Right atrium auricular region (tissue), 2 donors: ENCODE measurements at places on chromosomes 1 and 21. TPM values are rescaled to one million over a fixed set of nuclear protein-coding genes. Genes with fewer than 3 reads are reported as not detected.

DNA sequence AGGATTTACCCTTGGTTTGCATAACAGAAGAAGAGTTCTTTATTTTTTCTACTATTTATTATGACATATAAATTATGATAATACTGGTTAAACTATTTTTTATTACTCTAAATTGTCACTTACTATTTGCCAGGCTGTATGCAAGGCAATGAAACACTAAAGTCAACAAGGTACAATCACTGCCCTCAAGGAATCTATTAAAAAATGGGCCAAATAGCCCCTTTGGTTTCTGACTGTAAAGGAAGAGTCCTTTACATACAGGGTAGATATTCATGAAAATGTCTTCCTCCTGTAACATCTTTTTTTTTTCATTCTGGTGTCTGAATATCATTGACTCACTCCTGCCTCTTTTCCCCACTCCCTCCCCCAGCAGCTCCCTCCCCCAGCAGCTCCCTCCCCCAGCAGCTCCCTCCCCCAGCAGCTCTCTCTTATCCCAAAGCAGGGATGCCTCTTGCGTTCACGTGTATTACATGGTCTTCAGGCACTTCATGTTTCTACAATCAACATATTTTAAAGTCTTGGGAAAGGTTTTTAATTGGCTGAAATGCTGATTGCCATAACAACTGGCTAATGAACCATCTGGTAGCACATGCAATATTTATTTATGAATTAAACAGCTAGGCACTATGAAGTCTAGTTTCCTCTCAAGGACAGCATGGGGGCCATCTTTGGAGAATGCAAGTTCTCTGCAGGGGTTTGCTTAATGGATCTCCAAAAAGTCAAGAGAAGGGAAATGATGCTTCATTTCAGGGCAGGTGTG lies 400.4 kb upstream of the PLXNA2 start:
- no peaks in the 10 kb centered on the region for H3K36me3 ChIP-seq
- H3K27ac ChIP-seq, result no peak overlapping the region
- H3K27me3 ChIP-seq, result no peaks in the 10 kb centered on the region
- DNase-seq, result no peak
- no peaks in the 10 kb centered on the region for H3K4me1 ChIP-seq

DNA sequence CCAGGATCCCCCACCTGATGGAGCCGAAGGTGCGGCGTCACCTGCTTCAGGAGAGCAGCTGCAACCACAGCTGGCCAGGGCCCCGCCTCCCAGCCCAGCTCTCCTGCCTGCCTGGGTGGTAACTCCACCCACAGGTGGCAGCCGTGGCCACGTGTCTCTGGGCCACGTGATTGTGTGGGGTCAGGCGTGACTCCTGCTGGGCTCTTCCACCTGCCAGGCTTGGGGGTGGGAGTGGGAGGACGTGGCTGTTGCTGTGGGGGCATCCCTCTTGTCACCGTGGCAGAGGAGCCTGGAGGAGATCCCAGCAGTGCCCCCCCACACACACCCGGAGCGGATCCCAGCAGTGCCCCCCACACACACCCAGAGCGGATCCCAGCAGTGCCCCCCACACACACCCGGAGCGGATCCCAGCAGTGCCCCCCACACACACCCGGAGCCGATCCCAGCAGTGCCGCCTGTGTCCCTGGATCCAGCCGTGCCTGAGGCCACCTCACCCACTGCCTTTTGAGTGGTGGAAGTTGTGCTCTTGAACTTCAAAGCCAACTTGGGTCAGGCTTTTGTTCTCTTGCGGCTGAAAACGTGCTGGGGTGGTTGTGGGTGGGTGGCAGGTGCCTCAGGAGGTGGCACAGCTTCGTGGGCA lies 32.2 kb downstream of the POFUT2 start:
- H3K27ac ChIP-seq, result no peak overlapping the region
- no peaks in the 10 kb centered on the region for H3K27me3 ChIP-seq
- H3K4me1 ChIP-seq, result peaks cover 10% of the 10 kb centered on the region
- H3K4me3 ChIP-seq, result no peak overlapping the region
- DNase-seq, result no peak
- no peaks in the 10 kb centered on the region for H3K36me3 ChIP-seq

- H3K4me1 ChIP-seq, result no peaks in the 10 kb centered on the region
- DNase-seq, result no peak
- H3K36me3 ChIP-seq, result no peaks in the 10 kb centered on the region
- H3K27me3 ChIP-seq, result no peaks in the 10 kb centered on the region
- no peak overlapping the region for H3K4me3 ChIP-seq
Measured at GRCh38 chr1:101250222-101250621, 13.4 kb downstream of the S1PR1 start.

- DNase-seq, result no peak
- no peaks in the 10 kb centered on the region for H3K27me3 ChIP-seq
- H3K27ac ChIP-seq, result no peak overlapping the region
- no peaks in the 10 kb centered on the region for H3K36me3 ChIP-seq
- no peaks in the 10 kb centered on the region for H3K4me1 ChIP-seq
- H3K4me3 ChIP-seq, result no peak overlapping the region
Measured at GRCh38 chr1:246300626-246301549, 206.2 kb downstream of the SMYD3 start.

DNA sequence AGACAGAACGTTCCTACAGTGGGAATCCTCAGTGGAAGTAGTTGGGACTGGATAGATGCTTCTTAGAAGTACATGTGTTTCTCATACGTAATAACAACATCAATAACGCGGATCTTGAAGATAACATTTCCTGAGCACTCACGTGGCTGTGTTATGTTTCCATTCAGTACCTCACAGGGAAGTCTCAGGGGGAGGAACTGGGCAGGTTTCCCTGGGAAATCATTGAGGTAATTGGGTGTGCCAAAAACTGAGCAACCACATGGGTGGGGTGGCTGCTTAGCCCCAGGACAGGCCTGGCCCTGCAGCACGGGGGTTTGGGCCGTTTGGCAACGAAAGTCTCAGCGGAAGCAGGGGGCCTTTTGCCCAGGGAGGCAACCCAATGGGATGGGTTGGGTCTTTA lies 133.8 kb downstream of the ZSCAN20 start:
- H3K4me1 ChIP-seq, result no peaks in the 10 kb centered on the region
- H3K4me3 ChIP-seq, result no peak overlapping the region
- H3K27me3 ChIP-seq, result no peaks in the 10 kb centered on the region
- peak; percentile 64 for DNase-seq
- peak overlapping the region; percentile 35 for H3K27ac ChIP-seq

- H3K27me3 ChIP-seq, result no peaks in the 10 kb centered on the region
- H3K4me3 ChIP-seq, result peak within 1 kb of the TSS; percentile 61
- peaks cover 43% of the 10 kb centered on the region for H3K36me3 ChIP-seq
- H3K27ac ChIP-seq, result peak within 1 kb of the TSS; percentile 89
Measured at GRCh38 chr1:228102791-228103620, at the start of gene C1orf35. Gene C1orf35 (minus strand): TSS chr1:228103325. CDS start chr1:228103227, 98 bp downstream.

- H3K27me3 ChIP-seq, result no peaks in the 10 kb centered on the region
- H3K4me1 ChIP-seq, result no peaks in the 10 kb centered on the region
- H3K4me3 ChIP-seq, result no peak overlapping the region
- H3K36me3 ChIP-seq, result no peaks in the 10 kb centered on the region
- DNase-seq, result no peak
- peak overlapping the region; percentile 59 for H3K27ac ChIP-seq
Measured at GRCh38 chr1:227725046-227725445, 10.1 kb downstream of the JMJD4 start.

DNA sequence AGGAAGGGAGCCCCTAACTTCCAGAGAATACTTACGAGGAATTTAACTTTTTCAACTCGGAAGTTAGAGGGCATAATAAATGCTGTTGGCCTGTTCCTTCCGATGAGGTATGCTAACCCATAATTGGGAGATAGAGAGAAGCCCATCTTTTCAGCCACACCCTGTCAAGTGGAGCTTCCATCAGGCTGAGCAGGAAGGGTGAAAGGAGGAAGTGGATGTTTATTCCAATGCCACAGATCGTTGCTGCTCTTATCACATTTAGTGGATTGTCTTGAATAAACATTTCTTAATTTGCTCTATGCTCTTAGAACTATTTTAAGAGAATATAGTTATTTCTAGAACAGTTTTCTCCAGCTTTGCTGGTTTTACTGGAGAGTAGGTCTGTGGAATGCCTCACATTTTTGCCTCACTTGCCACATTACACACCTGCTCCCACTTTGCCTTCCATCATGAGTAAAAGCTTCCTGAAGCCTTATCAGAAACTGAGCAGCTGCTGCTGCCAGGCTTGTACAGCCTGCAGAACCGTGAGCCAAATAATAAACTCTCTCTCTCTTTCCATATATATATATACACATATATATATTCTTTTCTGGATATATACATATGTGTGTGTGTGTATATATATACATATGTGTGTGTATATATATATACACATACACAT lies 60.0 kb upstream of the RGS21 start:
- no peaks in the 10 kb centered on the region for H3K36me3 ChIP-seq
- no peak overlapping the region for H3K4me3 ChIP-seq
- DNase-seq, result no peak
- H3K27me3 ChIP-seq, result no peaks in the 10 kb centered on the region

GRCh38 chr1:207862241-207862787 lies 48.6 kb downstream of the CD34 start:
- peaks cover 8% of the 10 kb centered on the region for H3K36me3 ChIP-seq
- no peak for DNase-seq
- no peaks in the 10 kb centered on the region for H3K4me1 ChIP-seq
- H3K27me3 ChIP-seq, result no peaks in the 10 kb centered on the region
- no peak overlapping the region for H3K4me3 ChIP-seq
- peak overlapping the region; percentile 97 for H3K27ac ChIP-seq

DNA sequence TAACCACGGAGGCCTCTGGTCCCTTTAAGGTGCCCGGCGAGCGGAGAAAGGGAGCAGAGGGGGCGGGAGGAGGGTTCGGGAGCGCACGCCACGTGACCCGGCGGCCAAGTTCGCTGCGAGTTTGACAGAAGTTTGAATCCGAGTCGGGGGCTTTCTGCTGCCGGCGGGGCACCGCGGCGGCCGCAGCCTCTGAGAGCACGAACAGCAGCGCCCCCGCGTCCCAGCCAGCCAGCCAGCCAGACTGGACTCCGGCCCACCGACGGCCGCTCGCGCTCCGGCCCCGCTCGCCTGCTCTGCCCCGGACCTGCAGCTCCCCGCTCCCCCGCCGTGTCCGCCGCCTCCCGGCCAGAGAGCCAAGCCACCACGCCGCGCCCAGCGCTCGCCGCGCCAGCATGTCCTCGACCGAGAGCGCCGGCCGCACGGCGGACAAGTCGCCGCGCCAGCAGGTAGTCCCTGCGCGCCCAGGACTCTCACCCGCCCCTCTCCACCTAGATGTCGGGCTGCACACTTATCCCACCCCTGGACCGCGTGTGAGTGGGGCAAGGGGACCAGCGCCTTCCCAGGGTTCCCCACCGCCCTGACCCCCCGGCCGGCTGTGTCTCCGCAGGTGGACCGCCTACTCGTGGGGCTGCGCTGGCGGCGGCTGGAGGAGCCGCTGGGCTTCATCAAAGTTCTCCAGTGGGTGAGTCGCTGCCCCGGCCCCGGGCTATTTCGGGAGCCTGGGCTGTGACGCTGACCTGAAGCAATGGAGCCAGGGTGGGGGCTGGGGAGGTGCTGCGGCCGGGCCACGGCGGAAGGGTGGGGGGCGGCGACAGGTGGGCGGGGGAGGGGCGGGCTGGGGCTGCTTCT lies at the start of gene SYPL2:
SYPL2 (plus strand) TSS at position 95 of the 849 bp plus-strand sequence; CDS start at position 393, 298 bp downstream.
- peak within 1 kb of the TSS; percentile 84 for H3K27ac ChIP-seq
- no peaks in the 10 kb centered on the region for H3K36me3 ChIP-seq
- H3K4me1 ChIP-seq, result peaks cover 17% of the 10 kb centered on the region
- H3K4me3 ChIP-seq, result peak within 1 kb of the TSS; percentile 61

- no peak overlapping the region for H3K4me3 ChIP-seq
- H3K27ac ChIP-seq, result no peak overlapping the region
- H3K36me3 ChIP-seq, result no peaks in the 10 kb centered on the region
Measured at GRCh38 chr21:34276711-34277425, 86.9 kb upstream of the KCNE2 start.

DNA sequence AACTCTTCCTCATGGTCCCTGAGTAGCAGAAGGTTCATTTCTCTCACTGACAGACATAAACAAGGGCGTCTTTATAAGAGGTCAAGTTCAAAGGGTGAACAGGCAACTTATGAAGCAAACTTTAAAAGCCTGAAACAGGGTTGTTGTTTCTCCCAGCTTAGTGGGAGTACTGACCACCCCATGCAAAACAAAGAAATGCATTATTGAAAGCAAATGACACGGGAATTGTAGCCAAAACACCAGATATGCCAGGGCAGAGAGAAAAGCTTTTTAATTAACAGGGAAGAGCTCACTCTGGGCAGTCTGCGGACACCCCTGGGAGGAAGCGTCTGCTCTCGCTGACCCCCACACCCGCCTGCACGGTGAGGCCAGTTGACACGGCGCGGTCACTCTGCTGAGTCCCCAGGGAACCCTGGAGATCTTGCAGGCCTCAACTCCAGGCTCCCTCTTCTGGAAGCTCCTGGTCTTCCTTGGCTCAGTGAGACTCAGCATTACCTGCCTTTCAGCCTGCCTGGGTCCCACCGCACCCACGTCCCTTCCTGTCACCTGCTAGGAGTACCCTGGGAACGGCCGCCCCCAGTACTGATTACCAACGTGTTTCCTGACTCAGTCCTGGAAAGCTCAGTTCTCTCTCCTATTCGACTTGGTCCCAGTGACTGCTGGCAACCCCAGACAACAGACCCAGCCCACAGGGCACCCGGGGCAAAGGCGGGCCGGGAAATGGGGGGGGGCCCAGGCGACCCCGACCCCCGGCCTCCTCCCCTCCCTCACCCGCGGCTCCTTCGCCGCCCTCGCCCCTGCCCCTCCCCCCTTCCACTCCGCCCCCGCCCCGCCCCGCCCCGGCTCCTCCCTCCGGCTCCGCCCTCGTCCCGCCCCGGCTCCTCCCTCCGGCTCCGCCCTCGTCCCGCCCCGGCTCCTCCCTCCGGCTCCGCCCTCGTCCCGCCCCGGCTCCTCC lies 972 bp downstream of the CFAP410 start:
- no peaks in the 10 kb centered on the region for H3K27me3 ChIP-seq
- H3K4me1 ChIP-seq, result no peaks in the 10 kb centered on the region
- peak overlapping the region; percentile 75 for H3K27ac ChIP-seq
- peak; percentile 76 for DNase-seq
- peaks cover 15% of the 10 kb centered on the region for H3K36me3 ChIP-seq
- H3K4me3 ChIP-seq, result peak overlapping the region; percentile 93

TMPRSS15 gene
- total RNA-seq, result not detected

RGSL1 gene
- total RNA-seq, result not detected

HSPA6 gene
- total RNA-seq, result 1.3 TPM
